Hematopoietic multipotent progenitor cell treated with erythropoietin and hydrocortisone succinate and interleukin-3 and kit ligand, for 6 days (in vitro differentiated cells): ENCODE measurements at places on chromosomes 7 and 10.
A peak's percentile ranks its signal among the peaks of the same experiment; 100 is the strongest.

GRCh38 chr7:137096607-137097006 lies 228.2 kb downstream of the CHRM2 start:
- no peak for DNase-seq

- DNase-seq = no peak
These were observed 54.3 kb upstream of the ECHDC3 start for GRCh38 chr10:11687779-11688447.

GRCh38 chr7:107387128-107387527 lies 82.7 kb upstream of the GPR22 start:
- peak; percentile 52 for DNase-seq

DNA sequence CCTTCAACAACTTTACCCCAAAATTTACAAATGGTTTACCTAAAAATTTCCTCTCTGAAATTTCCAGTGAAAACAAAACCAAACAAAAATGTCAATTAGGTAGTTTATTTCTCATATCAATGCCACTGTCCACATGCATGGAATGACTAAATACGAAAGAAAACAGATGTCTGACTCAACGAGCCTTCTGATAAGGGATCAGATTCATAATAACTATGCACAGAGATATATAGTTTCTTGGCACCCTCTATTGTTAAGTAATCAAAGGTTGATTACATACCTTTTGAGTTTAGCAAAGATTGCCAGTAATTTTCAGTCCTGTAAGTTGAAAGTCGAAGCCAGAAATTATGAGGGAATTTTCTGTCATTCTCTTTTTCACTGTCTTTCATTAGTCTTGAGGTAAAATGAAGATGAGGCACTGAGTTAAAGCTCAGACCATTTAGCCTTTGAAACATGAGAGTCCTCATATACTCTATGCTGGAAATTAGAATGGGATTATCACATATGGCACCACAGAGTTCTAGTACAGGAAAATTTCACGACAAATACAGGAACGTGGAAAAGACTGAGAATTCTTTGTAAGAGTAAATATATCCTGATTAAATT lies 519.1 kb upstream of the ANKRD30A start:
- DNase-seq = no peak

DNA sequence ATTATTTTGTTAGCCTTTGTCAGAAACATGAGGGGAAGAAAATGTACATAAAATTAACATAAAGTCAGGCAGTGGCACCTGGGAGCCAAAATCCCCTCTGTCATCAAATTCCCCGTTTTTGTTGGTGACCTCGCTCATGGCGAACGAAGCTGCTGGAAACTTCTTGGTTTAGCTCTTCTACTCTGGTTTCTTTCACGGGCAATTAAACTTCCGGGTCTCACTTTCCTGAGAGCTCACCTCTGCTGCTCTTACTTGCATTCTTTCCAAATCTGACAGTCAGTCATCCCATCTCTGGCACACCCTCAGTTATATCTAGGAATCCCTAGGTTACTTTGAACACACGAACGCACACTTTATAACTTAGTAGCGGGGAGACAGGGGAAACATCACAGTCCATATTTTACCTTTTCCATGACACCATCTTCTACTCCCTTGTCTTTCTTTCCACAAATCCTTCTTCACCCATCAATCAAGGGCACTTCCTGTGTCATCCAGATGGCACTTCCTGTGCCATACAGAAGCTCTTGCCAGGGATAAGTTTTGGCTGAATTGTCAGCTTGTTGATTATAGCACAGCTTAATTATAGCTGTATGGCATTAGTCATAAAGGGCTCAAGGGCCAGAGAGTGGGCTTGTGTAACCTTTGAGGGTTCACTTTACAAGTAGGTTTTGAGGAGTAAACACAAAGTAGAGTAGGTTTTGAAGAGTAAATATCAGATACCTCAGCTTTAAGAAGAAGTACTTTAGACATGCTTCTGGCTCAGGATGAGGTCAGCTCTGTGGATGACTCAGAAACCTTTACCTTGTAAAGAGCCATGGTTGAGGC lies 105.1 kb downstream of the GATA3 start:
- no peak for DNase-seq

- DNase-seq = peak; percentile 96
These were observed 5.0 kb upstream of the TNRC18 start for GRCh38 chr7:5428478-5429252.

GRCh38 chr10:125625586-125625985 lies 57.4 kb downstream of the TEX36 start:
- DNase-seq = no peak
